Naive thymus-derived CD4-positive, alpha-beta T cell (primary cell): ENCODE measurements at places on chromosomes 5 and 9.

- DNase-seq = no peak
Measured at GRCh38 chr5:153399595-153399994, 90.9 kb upstream of the GRIA1 start.

DNA sequence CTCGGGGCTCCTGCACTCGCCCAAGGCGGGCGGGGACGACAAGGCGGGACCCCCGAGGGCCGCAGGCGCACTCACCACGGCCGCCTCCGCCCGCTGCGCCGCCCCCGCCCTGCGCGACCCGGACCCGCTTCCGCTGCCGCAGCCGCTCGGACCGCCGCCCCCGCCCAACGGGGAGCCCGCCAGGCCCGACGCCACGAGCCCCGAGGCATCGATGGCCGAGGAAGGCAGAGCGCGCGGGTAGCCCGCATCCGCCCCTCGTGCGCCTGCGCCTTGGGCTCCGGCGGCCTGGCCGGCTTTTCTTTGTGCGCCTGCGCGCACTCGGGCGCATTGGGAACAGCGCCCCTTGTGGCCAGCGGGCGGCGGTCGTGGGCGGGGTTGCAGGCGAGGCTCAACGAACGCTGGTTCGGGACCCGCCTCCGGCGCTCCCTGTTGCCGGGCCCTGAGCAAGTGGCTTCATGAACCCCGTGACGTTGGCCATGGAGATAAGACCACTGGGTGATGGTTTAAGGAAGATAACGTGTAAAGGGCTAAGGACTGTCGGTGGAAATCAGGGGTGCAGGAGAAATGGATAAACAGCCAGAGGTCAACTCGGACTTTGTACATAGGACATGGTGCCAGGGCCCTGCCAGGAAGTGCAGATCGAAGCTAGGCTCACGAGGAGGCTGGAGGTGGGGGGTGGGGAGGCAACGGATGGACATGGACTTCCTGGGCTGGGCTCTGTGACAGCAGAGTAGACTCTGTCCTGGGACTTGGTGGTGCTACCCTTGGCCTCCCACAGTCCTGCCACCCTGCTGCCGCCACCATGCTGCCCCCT lies at the start of the genes C8G and FBXW5:
Gene C8G (plus strand): TSS at position 725 of the 814 bp plus-strand sequence. CDS start 78 bp downstream, at position 803.
Gene FBXW5 (minus strand): TSS at position 220 of the 814 bp plus-strand sequence. CDS start 655 bp downstream, outside the sequence.
- DNase-seq = peak; percentile 98

GRCh38 chr5:107979900-107980299 lies 309.2 kb upstream of the EFNA5 start:
- no peak for DNase-seq

GRCh38 chr9:117737721-117738226 lies 33.6 kb downstream of the TLR4 start:
- no peak for DNase-seq

- no peak for DNase-seq
Measured at GRCh38 chr9:131487621-131488031, 15.1 kb upstream of the POMT1 start.

DNA sequence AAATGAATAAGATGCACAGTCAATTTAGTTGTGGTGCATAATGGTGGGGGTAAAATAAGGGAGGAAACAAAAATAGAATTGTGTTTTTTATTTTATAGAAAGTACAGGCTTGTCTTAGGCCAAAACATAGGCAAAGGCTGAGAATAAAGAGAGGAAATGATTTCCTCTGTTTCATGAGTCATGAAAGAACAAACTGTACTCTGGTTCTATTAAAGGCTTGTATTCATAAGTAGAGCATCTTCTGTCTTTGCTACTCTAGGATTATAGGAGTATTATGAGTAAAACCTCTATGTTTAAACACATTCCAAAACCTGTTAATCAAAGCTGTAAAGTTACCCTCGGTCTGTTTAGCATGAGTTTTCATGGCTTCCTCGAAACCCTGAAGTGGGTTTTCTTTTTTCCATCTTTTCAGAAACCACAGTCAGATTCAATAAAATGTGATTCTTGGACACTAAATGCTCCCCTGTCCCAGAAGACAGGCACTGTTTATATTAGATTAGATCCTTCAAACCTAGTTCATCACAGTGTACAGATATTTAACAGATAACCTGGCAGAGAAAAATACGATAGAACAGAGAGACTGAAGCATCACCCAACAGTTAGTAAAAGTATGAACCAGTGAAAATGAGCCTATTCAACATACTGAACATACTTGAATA lies 473.9 kb upstream of the CYLC2 start:
- DNase-seq = no peak

- no peak for DNase-seq
Measured at GRCh38 chr9:135053133-135053532, 34.3 kb upstream of the OLFM1 start.

- no peak for DNase-seq
Measured at GRCh38 chr5:168404365-168404764, 81.9 kb upstream of the RARS1 start.

- DNase-seq = no peak
Measured at GRCh38 chr5:13251623-13252376, 692.7 kb downstream of the DNAH5 start.

DNA sequence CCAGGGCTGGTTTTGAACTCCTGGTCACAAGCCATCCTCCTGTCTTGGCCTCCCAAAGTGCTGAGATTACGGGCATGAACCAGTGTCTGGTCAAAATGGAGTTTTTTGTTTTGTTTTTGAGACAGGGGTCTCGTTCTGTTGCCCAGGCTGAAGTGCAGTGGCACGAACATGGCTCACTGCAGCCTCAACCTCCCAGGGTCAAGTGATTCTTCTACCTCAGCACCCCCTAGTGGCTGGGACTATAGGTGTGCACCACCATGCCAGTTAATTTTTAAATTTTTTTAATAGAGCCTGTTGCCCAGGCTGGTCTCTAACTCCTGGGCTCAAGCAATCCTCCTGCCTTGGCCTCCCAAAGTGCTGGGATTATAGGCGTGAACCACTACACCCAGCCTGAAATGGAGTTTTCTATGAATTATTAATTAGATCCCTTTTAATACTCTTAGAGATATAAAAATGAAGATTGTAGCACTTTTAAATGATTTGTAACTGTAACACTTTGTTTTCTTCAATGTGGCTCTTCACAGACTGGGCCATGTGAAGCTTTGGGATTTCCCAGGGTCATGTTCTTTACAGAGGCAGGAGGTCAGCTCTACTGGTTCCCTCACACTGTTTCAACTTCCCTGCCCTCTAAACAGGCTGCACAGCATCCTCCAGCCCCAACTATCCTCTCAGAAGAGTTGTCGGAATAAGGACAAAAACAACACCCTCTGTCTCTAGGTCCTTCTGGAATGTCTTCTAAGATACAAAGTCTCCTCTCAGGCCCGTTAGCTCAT lies 32.7 kb upstream of the SPARC start:
- no peak for DNase-seq

DNA sequence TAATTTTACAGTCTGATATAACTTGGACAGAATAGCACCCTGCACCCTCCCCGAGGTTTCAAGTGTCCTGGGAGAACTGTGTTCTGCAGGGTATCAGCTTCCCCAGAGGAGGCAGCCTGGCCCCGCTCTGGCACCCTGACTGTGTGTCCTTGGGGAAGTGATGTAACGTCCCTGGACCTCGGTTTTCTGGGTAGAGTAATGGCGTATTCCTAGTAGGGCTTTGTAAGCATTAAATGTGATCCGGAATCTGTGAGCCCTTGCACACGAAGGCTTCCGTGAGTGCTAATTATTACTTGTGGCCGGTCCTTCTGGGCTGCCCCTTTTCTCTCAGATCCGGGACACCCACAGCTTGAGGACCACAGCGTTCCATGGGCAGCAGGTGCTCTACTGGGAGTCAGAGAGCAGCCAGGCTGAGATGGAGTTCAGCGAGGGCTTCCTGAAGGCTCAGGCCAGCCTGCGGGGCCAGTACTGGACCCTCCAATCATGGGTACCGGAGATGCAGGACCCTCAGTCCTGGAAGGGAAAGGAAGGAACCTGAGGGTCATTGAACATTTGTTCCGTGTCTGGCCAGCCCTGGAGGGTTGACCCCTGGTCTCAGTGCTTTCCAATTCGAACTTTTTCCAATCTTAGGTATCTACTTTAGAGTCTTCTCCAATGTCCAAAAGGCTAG lies 1.0 kb upstream of the CACFD1 start:
- DNase-seq = no peak

DNA sequence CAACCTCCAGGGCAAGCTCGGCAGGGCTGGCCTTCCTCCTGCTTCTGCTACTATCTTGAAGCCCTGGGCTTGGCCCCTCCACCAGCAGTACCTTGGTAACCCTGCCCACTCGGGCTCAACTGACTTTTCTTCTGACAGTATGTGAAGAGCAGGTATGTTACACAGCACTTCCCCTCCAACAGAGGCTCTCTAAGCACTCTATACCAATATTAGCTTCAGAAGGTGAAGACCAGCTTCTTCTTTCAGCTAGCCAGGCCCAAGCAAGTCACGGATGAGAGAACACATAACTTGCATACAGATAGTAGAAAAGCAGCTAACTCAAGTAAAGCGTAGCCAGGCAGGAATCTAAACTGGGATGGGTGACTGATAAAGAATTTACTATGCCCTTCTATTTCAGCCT lies 64.3 kb downstream of the FEM1C start:
- DNase-seq = no peak

DNA sequence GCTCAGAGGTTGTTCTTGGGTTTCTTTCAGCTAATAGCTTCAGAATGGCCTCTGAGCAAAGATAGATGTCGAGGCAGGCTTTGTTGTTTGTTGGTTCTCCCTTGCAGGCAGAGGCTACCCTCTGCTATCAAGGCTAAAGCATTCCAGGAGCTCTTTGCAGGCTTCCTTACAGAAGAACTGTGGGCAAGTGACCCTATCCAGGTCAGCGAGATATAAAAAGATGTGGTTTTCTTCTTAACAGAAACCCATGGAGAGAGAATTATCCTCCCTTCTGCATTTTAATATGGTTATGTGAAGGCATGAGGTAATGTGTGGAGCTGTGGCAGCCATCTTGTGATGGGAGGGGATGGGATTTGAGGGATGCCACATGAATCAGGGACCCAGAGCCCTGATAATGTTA lies 67.0 kb downstream of the TLE4 start:
- DNase-seq = no peak

- DNase-seq = no peak
Measured at GRCh38 chr9:120901755-120902568, 24.6 kb downstream of the TRAF1 start.

GRCh38 chr5:108060340-108060739 lies 321.6 kb downstream of the FBXL17 start:
- DNase-seq = no peak

DNA sequence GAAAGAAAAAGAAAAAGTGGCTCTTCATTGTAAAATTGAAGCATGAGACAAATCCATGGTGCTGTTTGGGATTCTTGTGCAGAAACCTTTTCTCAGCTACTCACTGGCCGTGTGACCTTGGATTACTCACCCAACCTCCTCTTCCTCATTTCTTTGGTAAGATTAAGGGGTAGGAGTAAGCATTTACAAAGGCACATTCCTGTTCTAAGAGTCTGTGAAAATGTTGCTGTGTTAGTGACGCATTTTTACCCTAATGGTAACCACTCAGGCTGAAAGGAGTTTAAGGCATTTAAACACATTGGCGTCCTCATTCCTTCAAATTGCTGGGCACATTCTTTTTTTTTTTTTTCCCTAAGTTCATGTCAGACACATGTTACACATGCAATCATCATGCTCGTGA lies 4.3 kb downstream of the RAI14 start:
- DNase-seq = no peak

DNA sequence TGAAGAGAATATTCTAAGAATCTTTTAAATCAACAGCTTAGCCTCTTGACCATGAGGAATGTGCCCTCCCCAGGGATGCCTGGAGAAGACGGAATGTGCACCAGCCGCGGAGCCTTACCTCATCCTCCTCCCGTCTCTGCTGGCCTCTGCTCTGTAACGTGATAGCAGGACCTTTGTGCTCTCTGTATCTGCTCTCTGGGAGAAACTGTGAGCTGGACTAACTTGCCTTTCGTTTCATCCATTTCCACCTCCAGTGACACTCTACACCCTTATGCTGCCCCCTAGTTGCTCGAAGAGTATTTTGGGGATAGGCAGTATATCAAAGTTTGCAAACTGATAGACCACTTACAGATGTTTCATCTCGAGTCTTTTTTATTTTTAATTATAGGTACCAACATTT lies 141.4 kb downstream of the NPR3 start:
- DNase-seq = no peak

DNA sequence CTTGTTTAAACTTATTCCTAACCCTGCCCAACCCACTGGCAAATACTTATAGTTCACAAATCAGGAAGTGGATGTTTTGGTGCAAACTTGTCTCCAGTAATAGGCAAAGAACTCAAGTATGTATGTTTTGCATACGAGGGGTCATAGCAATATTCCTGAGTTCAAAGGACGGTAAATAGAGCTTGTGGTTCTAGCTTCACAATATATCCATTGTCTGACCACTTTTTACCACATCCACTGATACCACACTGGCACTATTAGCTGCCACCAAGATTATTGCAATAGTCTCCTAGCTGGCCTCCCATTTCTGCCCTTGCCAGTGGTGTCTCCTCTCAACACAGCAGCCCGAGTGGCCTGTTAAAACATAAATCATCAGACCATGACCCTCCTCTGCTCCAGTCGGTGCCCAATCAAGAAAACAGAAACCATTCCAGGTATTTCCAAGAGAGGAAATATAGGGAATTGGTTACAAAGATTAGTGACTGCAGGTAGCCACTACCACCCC lies 17.0 kb downstream of the GRXCR2 start:
- DNase-seq = no peak

DNA sequence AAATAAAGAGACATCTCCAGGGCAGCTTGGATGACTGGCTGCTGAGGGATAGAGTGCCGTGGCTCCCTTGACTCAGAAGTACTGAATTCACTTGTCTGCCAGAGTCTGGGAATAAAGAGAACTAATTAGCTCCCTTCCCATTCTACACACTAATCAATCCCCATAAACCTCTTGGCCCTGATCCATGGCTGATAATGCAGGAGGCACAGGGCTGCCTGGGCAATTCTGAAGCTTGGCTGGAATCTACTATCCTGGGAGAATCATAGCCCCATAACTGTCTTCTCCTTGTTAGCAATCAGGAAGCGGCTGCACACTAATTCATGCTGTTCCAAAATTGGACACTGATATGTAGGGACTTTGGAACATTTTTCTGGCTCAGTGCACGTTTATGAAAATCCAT lies 197.7 kb downstream of the PTTG1 start:
- DNase-seq = no peak

DNA sequence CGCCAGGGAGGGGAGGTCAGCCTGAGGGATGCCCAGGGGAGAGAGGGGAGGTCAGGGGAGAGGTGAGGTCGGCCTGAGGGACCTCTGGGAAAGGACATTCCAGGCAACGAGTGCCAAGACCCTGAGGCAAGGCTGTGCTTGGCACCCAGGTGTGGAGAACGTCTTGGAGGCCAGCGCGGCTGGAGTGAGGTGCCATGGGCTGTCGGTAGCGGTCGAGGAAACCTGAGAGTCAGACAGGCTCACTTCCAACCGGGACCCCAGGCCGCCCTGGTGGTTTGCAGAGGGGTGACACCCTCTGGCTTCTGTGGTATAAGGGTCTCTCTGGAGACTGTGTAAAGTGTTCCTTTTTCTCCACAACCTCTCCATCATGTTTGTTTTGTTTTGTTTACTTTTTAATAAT lies 82.9 kb downstream of the CACNA1B start:
- DNase-seq = no peak

- DNase-seq = peak; percentile 47
Measured at GRCh38 chr9:104993291-104993963, 65.5 kb upstream of the ABCA1 start.
